Activated CD4-positive, CD25-positive, alpha-beta regulatory T cell treated with anti-CD3 and anti-CD28 coated beads, Interleukin-2, amount 50 U/mL, for 24 hours (primary cell): ENCODE measurements at places on chromosomes 4 and X.

DNA sequence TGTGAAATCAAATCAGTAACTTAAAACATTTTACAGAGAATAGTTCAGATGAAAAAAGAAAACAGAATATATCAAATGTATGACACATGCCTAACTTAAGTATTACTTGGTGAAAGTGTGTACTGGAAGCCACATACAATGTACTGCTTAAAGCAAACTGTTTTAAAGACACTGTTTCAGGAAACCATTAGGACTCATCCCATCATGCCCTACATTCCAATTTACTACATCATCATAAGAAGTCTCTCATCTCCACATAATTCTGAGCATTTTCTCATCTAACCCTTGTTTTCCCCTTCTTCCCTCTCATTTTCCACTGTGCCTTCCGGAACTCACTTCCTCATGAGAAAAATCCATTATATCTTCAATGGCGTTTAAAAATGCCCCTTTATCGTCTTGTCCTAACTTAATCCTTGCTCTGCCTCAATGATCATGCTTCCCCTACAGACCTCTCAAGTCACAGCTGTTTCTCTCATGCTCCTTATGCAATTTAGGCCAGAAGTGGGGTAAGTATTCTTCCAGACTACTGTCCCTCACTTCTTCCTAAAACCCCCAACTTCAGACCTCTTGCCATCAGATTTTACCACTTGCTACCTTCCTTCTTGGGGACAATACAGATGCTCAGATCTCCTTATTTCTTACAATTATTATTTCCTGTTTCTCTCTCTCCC is 26.8 kb upstream of the FGF5 start:
- no peak for ATAC-seq

DNA sequence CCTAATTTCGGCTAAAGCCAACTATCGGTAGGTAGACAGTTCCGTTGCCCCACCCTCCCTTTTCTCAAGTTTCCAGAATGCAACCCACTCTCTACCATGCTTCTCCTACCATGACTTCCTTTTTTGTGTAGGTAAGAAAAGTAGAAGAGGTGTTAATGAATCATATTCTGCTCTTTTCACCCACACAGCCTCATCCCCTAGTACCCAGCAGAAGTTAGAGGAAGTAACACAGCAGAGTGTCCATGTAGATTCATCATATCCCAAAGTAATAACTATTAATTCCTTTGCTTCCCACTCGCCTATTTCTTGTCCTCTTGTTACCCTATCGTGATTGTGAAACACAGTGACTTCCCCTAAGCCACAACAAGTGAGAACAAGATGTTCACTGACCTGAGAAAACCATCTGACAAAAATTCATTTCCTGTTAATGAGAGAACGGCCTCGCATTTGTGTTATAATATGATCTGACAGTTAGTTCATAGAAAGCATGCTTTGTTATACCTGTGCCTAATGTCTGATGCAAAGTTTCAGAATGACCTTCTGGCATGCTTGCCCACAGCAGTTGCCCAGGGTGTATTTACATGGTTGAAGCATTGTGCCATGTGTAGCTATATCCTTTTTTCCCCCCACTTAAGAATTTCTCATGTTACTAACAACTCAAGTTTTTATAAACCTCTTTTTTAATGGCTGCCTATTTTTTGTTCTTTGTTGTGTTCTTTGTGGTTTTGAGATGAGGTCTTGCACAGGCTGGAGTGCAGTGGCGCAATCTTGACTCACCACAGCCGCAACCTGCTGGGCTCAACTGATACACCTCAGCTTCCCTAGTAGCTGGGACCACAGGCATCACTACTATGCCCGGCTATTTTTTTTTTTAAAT is 185.6 kb downstream of the RAP1GDS1 start:
- peak; percentile 93 for ATAC-seq

DNA sequence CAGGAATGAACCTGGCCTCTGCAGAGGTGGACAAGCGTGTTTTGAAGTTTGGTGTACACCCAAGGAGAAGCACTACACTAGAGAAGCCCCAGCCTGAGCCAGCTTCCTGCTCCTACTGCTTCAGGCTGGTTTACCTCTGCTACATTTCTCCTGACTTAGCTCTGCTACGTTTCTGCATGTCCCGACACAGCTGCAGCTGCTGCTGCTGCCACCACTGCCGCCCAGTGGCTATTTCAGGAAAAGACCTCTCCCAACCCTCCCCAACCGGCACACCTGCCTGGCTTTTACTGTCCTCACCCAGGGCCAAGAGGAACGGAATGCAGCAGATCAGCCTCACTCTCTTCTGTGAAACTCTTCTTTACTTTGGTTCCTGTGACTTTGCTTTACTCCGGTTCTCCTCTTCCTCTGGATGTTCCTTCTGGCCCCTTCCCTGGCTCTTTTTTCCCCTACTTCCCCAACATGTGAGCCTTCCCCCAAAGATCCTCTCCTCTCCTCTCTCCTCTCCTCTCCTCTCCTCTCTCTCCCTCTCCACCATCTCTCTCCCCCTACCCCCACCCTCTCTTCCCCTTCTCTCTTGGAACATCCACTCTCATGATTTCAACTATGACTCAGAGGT is 3.1 kb upstream of the P2RY4 start:
- ATAC-seq, result no peak

DNA sequence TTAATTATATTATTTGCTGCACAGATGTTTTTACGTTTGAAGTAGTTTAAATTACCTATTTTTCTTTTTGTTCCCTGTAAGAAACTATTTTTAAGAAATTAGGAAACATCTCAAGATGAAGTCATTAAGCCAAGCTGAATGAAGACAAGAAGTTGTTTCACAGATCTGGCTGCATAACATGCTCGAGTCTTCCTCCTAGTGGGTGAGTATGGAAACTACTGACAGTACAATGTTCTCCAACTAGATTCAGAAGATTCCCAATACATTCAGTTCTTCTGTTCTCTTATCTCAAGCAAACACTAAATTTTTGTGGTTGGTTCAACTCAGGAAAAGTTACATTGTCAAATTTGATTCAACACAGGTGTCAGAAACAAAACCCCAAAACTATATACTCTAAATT is 256.8 kb upstream of the VCX start:
- no peak for ATAC-seq

DNA sequence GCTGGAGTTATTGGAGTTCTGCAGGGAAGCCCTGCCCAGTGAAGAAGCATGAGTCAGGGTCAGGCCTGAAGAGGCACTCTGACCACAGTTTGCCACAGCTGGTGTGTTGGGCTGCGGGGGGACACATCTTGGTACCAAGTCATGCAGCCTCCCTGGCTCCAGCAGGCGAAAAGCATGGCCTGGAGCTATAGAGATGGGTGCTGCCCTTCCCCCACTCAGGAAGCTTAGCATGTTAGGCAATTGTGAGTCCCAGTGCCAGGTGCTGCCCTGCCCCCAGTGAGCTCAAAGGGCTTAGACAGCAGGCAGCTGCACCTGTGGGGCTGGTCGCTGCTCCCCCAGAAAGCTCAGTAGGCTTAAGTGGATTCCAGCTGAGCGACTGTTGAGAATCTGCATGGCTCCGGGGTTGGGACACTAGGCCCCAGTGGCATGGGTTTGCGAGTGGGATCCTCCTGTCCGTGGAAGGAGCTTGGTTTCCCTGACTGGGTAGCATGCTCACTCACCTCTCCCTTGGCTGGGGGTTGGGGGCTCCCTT is 755.5 kb downstream of the GLUD2 start:
- no peak for ATAC-seq

DNA sequence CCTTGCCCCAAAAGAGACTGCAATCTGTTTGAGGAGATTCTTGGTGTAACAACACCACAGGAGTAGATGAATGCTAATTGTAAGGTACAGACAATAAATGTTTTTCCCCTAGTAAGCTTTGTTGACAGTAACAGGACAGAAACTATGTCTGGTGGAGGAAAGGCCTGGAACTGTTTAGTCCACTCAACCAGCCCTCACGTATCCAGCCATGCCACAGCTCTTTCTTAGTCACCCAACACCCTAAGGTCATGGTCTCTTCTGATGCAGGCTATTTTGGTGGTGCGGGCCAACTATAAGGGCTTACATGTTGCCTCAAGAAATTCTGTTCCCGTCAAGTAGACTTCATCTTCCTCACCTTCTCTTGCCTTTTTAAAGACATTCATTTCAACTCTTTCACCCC is 75.9 kb upstream of the GAB1 start:
- no peak for ATAC-seq

- ATAC-seq, result no peak
Measured at GRCh38 chr4:90857081-90857820, 730.1 kb downstream of the CCSER1 start.

- ATAC-seq, result no peak
Measured at GRCh38 chr4:10461850-10462400, 4.7 kb upstream of the ZNF518B start.

- ATAC-seq, result no peak
Measured at GRCh38 chr4:26594778-26595177, 10.9 kb downstream of the TBC1D19 start.

- no peak for ATAC-seq
Measured at GRCh38 chr4:55323375-55323774, 22.7 kb upstream of the SRD5A3 start.

DNA sequence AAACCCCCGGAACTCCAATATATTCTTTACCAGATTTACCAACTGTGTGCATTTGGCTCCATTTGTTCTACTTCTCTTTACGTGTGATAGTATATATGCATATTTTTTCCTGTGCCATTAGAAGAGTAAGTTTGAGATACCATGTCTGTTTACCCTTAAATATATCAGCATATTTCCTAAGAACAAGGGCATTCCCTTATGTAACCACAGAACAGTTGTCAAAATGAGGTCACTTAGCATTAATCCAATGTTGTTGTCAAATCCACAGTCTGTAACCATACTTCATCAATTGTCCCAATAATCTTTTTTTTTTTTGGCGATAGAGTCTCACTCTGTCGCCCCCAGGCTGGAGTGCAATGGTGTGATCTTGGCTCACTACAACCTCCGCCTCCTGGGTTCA is 55.2 kb downstream of the TBC1D14 start:
- ATAC-seq, result no peak

DNA sequence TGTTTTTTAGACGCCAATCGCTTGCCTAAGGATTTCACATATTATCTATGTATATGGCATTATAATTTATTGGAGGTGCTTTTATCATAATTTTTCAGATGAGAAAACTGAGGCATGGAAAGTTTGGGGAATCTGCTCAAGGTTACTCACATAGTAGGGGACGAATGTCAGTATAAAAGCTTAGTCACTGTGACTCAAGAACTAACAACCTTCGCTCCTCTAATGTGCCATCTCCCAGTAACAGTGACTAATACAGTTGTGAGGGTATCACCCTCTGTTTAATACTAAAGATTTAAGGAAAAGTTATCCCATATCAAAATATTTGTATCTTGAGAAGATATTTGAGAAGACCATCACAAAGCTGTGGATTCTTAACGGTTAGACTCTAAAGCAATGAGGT is 353.1 kb upstream of the SPOCK3 start:
- no peak for ATAC-seq

GRCh38 chrX:53268173-53268572 is 13.2 kb downstream of the IQSEC2 start:
- no peak for ATAC-seq

DNA sequence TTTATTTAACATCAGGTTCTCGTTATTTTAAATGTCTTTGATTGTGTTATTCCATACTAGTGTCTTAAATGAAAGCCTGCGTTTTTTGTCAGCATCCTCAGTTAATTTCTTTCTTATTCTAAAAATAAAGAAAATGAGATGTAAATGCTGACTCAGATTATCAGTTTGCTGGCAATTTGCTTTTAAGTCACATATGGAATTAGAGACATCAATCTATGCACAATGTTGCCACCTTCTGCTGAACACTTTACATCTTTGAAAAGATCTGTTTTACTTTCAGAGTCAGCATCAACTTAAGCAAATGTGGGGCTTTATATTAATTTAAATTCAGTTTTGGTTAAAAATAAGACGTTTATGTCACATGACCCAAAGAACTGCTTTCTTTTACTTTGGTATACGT is 99.2 kb downstream of the ADGRL3 start:
- ATAC-seq, result no peak

DNA sequence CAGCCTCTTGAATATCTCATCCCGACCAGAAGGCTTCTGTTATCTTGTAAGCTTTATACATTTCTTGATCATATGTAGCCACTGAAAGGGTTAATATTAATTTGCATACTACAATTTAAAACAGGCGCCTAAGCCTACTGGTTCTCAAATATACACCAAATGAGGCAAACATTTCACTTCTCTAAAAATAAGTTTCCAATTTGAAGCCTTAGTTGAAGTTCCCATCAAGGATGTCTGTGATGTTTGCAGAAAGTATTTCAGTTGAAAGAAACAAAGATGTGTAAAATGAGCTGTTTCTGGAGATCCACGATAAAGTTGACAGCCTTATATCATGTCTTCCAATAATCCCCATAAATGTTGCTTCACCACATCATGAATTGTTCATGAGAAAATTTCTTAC is 70.6 kb downstream of the KIT start:
- ATAC-seq, result no peak

- ATAC-seq, result peak; percentile 8
Measured at GRCh38 chr4:142567620-142568451, 278.3 kb downstream of the INPP4B start.

- ATAC-seq, result no peak
Measured at GRCh38 chrX:123405231-123405630, 221.2 kb downstream of the GRIA3 start.

DNA sequence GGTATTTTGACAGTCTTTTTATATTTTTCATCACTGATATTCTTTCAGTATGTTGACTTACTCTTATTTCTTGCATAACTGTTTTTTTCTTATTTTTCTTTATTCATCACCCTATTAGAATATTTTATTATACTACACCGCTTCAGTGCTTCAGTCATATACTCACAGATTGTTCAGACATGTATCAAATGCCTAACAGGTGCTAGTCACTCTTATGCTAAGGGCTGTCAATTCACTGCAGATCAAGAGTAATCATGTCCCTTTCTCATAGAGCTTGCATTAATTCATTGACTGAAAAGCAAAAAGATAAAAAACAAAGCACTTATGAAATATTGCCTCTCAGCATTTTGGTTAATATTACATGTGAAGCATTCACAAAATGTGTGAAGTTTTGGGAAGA is 1435.6 kb downstream of the STIM2 start:
- ATAC-seq, result no peak

GRCh38 chr4:72701987-72702819 is 133.2 kb upstream of the ADAMTS3 start:
- ATAC-seq, result no peak

DNA sequence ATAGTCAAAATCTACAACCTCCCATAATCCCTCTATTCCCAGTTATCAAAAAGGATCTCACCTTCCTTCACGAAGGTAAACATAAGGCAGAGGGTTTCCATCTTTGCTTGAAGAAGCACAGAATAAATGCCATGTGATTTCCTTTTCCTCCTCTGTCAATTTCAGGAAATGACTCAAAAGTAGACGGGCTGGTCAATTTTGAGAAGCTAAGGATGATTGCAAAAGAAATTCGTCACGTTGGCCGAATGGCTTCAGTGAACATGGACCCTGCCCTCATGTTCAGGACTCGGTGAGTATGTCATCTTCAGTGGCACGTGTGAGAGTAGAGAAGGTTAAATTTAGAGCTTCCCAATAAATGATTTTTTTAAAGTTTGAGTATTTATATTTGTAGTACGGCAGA is 240.2 kb downstream of the RAPGEF2 start:
- no peak for ATAC-seq
